ENCODE measurements at places on chromosomes 11 and 22. TPM values are rescaled to one million over a fixed set of nuclear protein-coding genes. Genes with fewer than 3 reads are reported as not detected.
A peak's percentile ranks its signal among the peaks of the same experiment; 100 is the strongest.

DNA sequence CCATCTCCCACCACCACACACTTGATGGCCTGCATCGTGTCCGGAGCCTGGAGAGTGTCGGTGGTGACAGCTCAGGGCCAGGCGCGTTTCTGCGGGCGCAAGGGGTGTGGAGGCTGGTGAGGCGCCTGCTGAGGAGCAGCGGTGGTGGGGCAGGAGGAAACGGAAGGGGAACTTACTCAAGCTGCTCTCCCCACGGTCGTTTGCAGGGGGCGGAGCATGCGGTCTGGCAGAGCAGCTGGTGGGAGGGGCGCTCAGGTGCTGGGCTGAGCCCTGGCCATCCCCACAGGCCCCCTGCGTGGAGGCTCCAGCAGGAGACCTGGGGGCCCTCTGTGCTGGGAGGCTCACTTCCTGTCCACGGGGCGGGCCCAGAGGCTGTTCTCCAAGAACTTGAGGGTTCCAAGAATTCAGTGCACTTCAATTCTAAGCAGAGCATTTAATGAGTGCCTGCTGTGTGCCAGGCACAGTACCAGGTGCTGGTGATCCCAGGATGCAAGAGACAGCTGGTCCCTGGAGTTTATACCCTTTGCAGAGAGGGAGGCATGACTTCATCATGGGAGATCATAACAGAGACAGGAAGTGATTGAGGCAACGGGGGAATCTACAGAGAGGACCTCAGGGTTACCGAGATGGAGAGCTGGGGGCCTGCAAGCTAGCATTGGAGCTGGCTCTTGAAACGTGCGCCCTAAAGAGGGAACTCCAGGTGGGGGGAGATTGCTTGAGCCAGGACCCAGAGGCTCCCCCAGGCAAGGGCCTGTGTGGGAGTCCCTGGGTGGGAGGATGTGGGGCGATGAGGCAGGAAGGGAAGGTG is at the start of gene RAC2:
RAC2 (minus strand) TSS at position 156 of the 808 bp plus-strand sequence; CDS start at position 35, 121 bp downstream.
- peak within 1 kb of the TSS; percentile 99 for H3K27ac ChIP-seq
- peak within 1 kb of the TSS; percentile 99 for H3K4me3 ChIP-seq
- no peaks in the 10 kb centered on the region for H3K27me3 ChIP-seq

DNA sequence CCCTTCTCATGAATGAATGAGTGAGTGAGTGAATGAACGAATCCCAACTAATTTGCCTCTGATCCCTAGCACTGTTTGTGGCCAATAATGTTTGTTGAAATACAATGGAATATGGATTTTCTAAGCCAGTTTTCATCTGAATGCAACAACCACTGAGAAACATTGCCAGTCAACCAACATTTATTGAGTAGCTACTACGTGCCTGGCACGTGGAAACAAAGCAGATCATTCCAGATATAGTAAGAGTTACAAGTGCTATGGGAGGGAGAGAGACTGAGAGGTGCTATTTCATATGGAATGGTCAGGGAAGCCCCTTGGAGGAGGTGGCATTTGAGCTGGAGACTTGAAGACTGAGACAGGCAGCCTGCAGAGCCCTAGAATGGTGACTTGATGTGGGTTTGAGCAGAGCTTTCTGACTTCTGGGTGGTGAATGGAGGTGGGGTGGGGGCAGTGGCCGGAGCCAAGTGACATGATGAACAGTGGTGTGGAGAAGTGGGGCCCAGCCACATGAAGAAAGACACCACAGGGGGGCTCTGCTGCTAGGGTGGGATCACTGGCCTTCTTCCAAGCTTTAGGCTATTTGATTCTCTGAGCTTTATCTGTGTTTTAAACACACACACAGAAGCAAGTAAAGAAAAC is 35.1 kb upstream of the SMTN start:
- DNase-seq = no peak
- H3K4me1 ChIP-seq = no peaks in the 10 kb centered on the region
- H3K27me3 ChIP-seq = peaks cover 2% of the 10 kb centered on the region
- no peaks in the 10 kb centered on the region for H3K36me3 ChIP-seq

DNA sequence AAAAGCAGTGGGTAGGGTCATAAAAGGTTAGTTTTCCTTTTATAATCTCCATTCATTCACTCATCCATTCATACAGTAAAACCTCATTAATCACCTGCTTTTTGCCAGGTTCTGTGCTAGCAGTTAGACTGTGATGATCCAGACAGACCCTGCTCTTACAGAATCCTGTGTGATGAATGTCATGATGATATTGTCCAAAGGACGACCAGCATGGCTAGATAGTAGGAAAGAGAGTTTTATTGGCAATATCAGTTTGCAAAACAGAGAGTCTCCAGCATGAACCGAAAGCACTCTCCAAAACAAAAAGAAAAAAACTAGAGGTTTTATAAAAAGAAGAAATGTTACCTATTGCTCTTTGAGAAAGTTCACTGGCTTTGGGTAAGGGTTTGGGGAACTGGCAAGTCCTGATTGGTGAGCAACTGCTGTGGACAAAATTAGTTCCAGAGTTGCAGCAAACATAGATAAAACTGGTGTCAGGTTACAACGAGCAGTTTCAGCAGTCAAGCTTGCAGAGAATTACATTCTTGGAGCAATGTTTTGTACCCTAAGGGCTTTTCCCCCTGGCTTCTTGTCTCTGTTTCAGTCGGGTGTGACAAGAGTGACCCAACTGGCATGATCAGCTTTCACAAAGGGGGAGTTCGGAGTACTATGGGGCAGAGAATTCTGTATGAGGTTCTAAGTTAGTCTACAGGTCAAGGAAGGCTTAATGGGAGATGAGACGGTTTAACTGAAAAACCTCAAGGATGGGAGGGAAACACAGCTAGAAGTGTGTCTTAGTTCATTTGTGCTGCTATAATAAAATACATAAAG is 58.3 kb downstream of the HSD17B12 start:
- H3K36me3 ChIP-seq = peaks cover 42% of the 10 kb centered on the region
- DNase-seq = no peak
- no peaks in the 10 kb centered on the region for H3K27me3 ChIP-seq
- no peak overlapping the region for H3K4me3 ChIP-seq
- H3K4me1 ChIP-seq = peaks cover 4% of the 10 kb centered on the region

GRCh38 chr11:36015799-36016198 is 71.9 kb downstream of the LDLRAD3 start:
- no peaks in the 10 kb centered on the region for H3K36me3 ChIP-seq
- H3K4me1 ChIP-seq = no peaks in the 10 kb centered on the region
- DNase-seq = no peak
- H3K27me3 ChIP-seq = peaks cover 6% of the 10 kb centered on the region

DNA sequence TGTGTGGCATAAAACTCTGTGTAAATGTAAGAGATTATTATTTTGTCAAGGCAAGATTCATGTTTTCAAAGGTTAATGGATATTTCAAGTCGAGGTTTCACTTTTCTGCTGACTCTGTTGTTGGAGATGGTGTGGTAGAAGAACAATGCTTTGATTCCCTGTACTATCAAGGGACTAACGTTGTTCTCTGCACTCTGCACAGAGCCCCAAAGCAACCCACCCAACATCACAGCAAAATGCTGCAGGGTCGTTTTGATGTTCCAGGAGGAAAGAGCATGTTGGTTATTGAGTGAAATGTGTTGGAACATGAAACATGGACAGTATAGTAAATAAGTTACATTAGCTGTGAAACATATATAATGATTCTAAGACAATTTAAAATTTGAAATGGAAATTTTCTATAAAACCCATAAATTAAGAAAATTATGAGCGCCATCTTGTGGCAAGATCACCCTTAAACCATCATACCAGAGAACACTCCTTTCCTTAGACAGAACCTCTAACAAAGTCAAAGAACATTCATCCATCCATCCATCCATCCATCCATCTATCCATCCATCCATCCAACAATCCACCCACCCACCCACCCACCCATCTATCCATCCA is 164.4 kb upstream of the ZBED5 start:
- H3K27ac ChIP-seq = no peak overlapping the region
- H3K4me1 ChIP-seq = no peaks in the 10 kb centered on the region
- no peaks in the 10 kb centered on the region for H3K36me3 ChIP-seq
- no peak overlapping the region for H3K4me3 ChIP-seq
- no peak for DNase-seq

The FGF19 gene
- not detected for total RNA-seq

All from activated CD4-positive, alpha-beta memory T cell treated with anti-CD3 and anti-CD28 coated beads for 36 hours (primary cell).